Chondrocyte (in vitro differentiated cells): ENCODE measurements at places on chromosomes 1 and 21. TPM values are rescaled to one million over a fixed set of nuclear protein-coding genes. Genes with fewer than 3 reads are reported as not detected.

Gene BACE2
- 68.0 to 78.8 TPM (median 77.9 TPM) in 3 replicates for total RNA-seq

Gene GSTM5
- not detected in 3 replicates for total RNA-seq

Gene TIE1
- not detected in 3 replicates for total RNA-seq

Gene SNAPIN
- total RNA-seq: 31.1 to 41.8 TPM (median 35.9 TPM) in 3 replicates

Gene OR10J1
- total RNA-seq: not detected in 3 replicates

Gene ITLN2
- not detected in 3 replicates for total RNA-seq

Gene SERPINC1
- 0.22 to 0.51 TPM in 2 of 3 replicates, not detected in the other for total RNA-seq

Gene MTARC1
- total RNA-seq: 2.5 to 5.4 TPM (median 2.8 TPM) in 3 replicates

Gene FCN3
- not detected in 3 replicates for total RNA-seq

Gene FCER1G
- not detected in 3 replicates for total RNA-seq

Gene NEXN
- 46.2 to 48.3 TPM (median 47.6 TPM) in 3 replicates for total RNA-seq

Gene LIPI
- not detected in 3 replicates for total RNA-seq

Gene SSR2
- total RNA-seq: 233 to 257 TPM (median 238 TPM) in 3 replicates

Gene IFNAR2
- 16.5 to 19.4 TPM (median 18.6 TPM) in 3 replicates for total RNA-seq

Gene SPATA21
- not detected in 3 replicates for total RNA-seq

Gene FAM72A
- total RNA-seq: 1.9 to 3.3 TPM (median 2.3 TPM) in 3 replicates

Gene TLR5
- 0.17 to 0.36 TPM (median 0.22 TPM) in 3 replicates for total RNA-seq

Gene PGLYRP4
- total RNA-seq: not detected in 3 replicates

Gene GUCA2B
- not detected in 3 replicates for total RNA-seq

Gene GBP6
- total RNA-seq: not detected in 3 replicates

Gene SYDE2
- total RNA-seq: 13.1 to 17.8 TPM (median 13.4 TPM) in 3 replicates

Gene PPIAL4G
- not detected in 3 replicates for total RNA-seq

Gene GJA9
- total RNA-seq: not detected in 3 replicates

Gene CATSPERE
- 1.5 to 2.3 TPM (median 2.3 TPM) in 3 replicates for total RNA-seq

Gene ARMH1
- total RNA-seq: 1.3 to 2.1 TPM (median 1.7 TPM) in 3 replicates

Gene MROH9
- total RNA-seq: 0.41 TPM in 1 of 3 replicates, not detected in the others

Gene PUSL1
- 21.6 to 22.3 TPM (median 22.1 TPM) in 3 replicates for total RNA-seq

Gene SETD4
- 10.9 to 14.4 TPM (median 11.9 TPM) in 3 replicates for total RNA-seq

Gene ANGPTL3
- 0.10 TPM in 1 of 3 replicates, not detected in the others for total RNA-seq

Gene C1orf216
- 23.2 to 26.1 TPM (median 24.8 TPM) in 3 replicates for total RNA-seq

Gene SCCPDH
- total RNA-seq: 33.5 to 39.4 TPM (median 33.5 TPM) in 3 replicates

Gene IL6R
- total RNA-seq: 1.1 to 1.4 TPM (median 1.3 TPM) in 3 replicates

Gene CPLANE2
- 8.5 to 12.3 TPM (median 12.0 TPM) in 3 replicates for total RNA-seq

Gene TRABD2B
- 0.44 to 0.90 TPM (median 0.68 TPM) in 3 replicates for total RNA-seq

Gene DMRTA2
- not detected in 3 replicates for total RNA-seq

Gene CORT
- 0.65 TPM in 1 of 3 replicates, not detected in the others for total RNA-seq

Gene HEYL
- 11.8 to 65.1 TPM (median 63.2 TPM) in 3 replicates for total RNA-seq
